ENCODE measurements at places on chromosomes 7 and 10.

DNA sequence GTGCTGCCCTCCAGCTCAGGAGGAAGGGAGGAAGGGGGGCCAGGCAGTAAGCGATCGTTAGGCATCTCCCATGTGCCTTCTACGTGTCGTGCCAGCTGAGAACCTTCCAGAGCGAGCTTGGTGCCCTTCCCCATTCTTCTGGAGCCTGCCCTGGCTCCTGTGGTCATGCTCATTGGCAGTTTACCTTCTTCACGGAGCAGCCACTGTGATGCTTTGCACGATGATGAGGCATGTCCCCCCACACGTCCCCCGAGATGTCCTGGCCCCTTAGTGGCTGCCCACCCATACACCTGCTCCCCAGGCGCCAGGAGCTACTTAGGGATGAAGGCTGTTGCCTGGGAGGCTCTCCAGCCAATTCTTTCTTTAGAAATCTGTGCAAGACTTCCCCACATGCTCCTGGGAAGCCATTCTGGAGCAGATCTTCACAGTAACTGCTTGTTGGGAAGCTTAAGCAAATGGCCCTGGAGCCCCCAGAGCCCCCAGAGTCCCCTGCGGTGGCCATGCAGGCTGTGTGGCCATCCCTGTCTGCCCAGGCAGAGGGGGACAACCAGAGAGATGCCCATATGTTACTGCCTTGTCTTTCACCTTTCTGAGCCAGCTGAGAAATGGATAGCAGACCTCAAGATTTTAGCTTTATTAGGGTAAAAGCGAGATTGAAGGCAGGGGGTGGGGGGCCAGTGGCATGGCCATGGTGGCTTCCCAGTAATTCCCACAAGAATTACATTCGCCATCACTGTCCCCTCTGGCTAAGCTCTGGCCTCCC is 199.0 kb downstream of the EBF3 start:
- no peak for DNase-seq

- no peak for DNase-seq
Observed at GRCh38 chr7:69564454-69565417, 33.5 kb upstream of the AUTS2 start.

DNA sequence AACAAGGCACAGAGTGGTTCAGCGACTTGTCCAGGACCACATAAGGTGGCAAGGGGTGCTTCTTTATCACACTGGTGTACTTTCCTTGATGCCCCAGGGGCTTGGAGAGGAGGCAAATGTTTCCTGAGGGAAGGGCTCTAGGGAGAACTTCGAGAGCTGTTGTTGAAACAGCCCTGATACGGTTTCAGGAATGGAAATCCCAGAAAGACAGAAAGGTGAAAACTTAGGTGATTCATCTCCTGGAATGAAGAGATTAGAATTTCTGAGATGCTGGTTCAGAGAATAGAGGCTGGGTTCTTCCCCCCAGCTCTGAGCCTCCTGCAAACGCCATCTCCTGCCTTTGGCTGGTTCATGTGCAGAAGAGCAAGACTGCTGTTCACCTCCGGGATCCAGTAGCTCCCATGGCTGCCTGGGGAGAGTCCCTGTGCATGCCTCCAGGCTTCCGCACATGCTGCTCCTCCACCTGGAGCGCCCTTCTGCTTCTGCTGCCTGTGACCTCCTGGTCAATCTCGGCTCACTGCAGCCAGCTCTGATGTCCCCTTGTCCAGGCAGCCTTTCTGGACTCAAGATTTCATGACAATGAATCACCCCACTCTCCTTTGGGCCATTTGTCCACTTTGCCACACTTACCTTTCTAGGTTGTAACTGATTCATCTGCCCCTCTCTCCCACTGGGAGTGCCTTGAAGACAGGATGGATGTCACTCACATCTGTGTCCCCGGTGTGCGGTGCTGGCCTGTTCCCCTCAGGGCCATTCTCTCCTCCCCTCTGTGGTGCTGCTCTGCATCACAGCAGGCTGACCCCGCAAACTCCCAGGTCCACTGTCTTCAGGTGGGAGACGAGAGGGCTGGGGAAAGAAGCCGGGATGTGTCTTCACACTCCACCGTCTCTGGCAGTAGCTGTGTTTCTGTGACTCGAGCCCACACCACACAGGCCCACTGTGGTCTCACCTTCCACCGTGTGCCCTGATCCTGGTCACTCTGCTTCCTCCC is 3.6 kb upstream of the CDH23 start:
- no peak for DNase-seq

- no peak for DNase-seq
Observed at GRCh38 chr7:118644346-118644745, 419.8 kb downstream of the ANKRD7 start.

DNA sequence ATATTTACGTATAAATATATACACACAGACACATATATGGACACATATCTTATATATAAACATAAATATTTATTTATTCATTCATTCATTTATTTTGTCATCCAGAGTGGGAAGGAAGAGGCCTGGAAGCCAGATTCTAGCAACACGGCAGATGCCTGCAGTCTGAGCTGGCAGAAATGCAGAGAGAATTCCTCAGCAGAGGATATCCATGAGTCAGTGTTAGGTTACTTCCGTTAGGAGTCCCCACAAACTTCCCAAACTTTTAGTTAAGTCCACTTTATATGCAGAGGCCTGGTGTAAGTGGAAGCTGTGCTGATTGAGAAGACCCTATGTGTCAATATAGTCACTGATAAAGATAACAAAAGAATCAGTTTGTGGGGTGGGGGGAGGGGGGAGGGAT is 89.6 kb downstream of the PPP1R17 start:
- no peak for DNase-seq

GRCh38 chr10:127243490-127244272 is 47.3 kb upstream of the INSYN2A start:
- no peak for DNase-seq

DNA sequence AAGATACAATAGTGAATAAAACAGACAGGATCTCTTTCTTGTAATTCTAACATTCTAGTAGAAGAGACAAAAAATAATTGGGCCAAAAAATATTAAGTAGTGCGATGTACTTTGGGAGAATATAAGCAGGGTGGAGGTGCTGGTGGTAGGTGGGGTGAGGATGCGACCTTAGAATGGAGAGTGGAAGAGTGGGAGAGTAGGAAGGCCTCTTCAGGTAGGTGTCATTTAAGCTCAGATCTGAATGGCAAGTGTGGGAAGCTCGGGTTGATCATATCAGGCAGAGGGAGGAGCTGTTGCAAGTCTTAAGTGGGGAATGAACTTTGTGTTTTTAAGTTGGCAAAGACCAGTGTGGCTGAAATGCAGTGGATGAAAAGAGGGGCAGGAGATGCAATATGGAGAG is 3.8 kb upstream of the IFRD1 start:
- DNase-seq: no peak

DNA sequence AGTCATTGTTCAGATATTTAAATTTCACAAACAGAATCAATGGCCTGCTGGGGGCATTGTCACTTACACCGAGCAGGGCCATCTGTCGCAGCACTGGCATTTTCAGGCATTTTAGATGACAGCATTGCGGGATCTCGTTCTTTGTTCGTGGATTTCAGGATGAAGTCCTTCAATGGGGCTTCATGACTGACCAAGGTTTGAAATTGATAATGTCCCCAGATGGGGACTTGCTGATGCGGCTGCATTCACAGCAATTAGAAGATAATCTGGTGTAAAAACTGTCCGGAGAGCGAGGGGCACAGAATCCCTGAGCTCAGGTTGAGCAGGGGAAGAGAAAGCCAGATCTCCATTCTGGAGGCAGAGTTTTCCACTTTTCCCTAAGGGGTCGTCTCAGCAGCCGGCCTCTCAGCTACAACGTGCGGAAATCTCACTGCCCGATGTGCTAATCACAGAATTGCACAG is 1.9 kb upstream of the C7orf33 start:
- DNase-seq: no peak

DNA sequence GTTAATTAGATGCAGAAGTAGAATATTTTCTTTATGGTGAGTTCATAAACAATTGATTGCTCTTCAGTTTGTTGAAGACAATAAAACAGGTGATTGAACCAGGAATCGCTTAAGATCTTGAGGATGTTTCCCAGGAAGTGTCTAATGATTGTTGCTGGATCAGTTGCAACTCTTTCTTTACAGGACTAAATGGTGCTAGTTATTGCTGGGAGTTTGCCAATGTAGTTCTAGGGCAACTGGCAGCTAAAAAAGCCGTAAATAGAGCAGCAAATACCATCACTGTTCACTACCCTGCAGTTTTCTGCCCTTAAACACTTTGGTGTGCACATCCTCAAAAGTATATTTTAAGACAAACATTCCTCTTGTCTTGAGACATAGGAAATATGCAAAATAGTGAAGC is 119.2 kb upstream of the ANK3 start:
- DNase-seq: no peak

DNA sequence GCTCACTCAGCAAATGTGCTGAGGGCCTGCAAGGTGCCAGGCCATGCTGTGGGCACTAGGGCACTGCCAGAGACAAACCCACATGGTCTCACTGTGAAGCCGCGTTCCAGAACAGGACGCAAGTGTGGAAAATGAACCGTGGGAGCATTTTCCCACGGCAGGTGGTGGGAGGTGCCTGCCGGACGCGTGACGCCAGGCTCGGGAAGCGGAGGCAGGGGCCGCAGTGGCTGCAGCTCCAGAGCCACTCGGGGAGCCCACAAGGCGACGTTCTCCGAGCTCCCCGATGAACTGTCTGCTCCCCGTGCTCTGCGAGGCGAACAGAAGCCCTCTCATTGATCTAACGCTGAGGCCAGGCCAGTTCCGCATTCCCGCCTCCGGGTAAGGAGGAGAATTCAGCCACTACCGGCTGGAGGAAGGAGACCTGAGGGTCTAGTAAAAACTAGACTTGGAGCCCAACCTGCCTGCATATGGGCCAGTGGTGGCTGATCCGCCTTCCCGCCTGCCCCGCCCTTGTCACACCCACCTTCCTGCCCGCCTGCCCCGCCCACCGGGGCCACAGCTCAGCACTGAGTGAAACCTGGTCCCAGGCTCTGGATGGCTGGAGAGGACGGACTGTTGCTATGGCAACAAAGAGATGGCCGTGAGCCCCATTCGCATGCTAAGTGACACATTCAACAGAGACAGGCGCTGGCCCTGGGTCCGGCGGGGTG is 13.1 kb downstream of the ADGRA1 start:
- DNase-seq: no peak

DNA sequence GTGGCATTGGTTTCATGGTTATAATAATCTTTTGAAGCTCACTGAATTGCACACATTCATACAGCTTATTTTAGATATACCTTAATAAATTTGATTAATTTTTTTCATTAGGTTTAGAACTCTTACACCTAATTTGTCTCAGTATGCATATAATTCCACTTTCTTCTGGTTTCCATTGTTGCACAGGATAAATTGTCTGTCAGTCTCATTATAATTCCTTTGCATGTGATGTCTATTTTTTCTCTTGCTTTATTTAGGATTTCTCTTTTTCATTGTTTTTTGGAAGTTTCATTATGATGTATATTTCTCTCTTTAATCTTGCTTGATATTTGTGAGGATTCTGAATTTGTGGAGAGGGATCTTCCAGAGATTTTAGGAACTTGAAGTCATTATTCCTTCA is 84.7 kb downstream of the ARL5B start:
- DNase-seq: no peak

DNA sequence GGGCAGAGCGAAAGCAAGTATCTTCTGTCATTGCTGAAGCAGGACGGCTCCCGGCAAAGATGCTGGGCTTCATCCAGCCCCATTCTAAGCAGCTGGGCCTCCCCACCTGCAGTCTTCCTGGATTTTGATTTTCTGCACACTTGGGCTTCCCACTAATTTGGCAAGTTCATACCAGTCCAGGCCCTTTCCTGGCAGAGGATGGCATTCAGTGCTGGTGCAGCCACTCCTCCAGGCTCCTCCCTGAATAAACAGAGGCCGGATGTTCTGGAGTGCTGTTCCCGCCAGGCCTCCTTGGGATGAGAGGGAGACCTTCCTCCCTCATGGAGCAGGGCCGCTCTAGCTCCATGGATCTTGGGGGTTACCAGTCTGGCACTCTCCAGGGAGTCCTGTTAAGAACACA is 3.4 kb downstream of the BAG3 start:
- DNase-seq: no peak

DNA sequence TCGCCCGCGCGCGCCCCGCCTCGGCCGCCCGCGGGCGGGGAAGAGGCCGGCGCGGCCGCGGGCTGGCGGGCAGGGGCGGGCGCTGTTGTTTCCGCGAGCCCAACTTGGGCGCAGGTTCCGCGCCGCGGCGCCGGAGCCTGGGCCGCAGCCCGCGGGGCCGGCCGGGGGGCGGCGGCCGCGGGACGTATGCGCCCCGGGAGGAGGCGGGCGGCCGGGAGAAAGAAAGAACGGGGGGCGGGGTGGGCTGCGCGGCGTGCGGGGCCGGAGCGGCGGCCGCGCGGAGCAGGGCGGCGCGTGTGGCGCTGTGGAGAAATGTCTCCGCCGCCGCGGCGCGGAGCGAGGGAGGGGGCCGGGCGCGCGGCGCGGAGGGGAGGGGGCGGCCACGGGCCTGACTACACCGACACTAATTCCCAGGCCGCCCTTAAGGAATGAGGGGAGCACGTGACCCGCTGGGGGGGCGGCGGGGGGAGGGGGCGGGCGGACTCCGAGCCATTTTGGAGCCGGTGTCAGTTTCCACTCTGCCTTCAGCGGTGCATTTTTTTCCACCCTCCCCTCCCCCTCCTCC is at the start of gene BMI1:
BMI1 (plus strand) TSS at position 509 of the 565 bp plus-strand sequence. CDS start 5,351 bp downstream, outside the sequence.
- DNase-seq: no peak

DNA sequence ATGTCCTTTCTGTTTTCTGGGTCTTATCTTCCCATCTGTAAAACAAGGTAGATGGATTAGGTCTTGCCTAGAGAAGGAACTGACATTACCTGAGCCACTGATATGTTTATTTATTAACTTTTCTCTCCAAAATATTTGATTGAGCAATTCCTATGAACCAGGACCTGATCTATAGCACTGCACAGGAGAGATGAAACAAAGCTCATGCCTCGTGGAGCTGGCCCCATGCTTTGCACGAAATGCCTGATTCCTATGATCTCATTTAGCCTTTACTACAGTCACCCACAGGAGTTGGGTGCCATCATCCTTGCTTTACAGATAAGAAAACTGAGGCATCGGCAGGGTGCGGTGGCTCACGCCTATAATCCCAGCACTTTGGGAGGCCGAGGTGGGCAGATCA is 48.2 kb upstream of the ZMIZ1 start:
- DNase-seq: no peak

- DNase-seq: no peak
Observed at GRCh38 chr7:37604078-37604477, 79.5 kb upstream of the GPR141 start.

Data from SIG-M5 (cell line).